ENCODE measurements at places on chromosomes 11 and 22.

DNA sequence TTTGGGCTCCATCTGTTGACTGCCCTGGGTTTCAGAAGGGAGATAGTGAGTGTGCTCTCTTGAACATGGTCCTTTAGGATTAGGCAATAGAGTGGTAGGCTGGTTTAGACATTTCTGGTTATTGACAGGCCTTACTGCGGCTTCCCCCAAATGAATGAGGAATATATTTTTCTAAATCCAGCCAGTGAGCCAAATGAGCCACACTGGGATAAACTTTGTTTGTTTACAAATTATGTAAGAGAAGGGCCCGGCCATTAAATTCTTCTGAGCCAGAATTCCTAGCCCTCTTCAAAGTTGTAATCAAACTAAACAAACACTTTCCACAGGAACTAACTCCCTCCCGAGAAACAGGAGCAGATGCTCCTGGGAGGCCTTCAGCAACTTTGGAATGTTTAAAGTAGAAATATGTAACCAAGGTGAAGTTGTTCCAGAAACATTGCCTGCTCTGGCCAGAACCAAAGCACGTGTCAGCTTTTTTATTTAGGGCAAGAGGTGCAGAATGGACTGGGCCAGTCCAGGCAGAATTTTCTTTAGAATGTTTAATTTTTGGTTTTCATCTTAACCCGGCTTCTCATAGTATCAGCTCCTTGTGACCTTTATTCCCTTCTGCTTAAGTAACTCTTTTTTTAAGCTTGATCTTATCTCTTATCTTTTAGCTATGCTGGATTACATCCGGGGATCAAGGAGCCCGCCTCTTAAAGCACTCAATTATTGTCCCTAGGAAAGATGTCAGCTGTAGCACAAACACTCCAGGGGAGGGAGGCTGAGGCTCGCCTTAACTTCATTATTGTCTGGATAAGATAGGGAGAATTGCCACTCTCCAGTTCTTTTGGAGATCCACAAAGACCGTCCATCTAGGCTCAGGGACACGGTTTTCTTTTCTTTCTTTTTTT lies 28.7 kb downstream of the ZNRF3 start:
- no peak for DNase-seq

- no peak for DNase-seq
Observed at GRCh38 chr11:75073459-75074190, 23.1 kb downstream of the OR2AT4 start.

GRCh38 chr11:63814383-63814736 lies 1.1 kb downstream of the SPINDOC start:
- no peak for DNase-seq

GRCh38 chr11:3137486-3138177 lies 27.5 kb downstream of the OSBPL5 start:
- no peak for DNase-seq

DNA sequence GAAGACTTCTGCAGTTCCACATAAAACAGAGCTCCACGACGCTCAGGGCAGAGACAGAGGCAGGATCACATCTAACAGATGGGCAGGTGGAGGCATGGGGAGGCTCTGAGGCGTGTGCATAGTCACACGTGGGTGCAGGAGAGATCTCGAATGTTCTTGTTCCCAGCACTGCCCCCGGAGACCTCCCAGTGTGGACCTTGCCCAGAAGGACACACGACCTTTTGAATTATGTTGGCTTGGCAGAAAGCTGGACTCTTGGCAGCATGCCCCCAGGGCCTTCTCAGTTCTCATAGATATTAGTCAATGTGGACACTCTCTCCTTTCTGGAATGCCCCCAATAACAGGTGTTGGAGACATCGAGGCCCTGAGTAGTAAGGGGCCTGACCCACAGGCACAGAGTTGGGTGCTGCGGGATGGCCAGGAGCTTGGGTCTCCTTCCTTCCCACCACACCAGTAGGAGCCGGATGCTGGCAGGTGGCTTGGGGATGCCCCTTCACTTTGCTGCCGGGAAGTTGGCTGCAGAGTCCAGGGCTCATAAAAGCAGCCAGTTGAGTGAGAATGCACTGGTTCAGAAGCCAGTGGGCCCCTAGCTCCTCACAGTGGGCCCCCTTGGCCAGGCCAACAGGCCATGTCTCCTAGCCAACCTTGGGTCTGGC lies 12.1 kb downstream of the MYEOV start:
- no peak for DNase-seq

- DNase-seq, result peak; percentile 10
Observed at GRCh38 chr11:46524201-46524770, 69.5 kb downstream of the AMBRA1 start.

DNA sequence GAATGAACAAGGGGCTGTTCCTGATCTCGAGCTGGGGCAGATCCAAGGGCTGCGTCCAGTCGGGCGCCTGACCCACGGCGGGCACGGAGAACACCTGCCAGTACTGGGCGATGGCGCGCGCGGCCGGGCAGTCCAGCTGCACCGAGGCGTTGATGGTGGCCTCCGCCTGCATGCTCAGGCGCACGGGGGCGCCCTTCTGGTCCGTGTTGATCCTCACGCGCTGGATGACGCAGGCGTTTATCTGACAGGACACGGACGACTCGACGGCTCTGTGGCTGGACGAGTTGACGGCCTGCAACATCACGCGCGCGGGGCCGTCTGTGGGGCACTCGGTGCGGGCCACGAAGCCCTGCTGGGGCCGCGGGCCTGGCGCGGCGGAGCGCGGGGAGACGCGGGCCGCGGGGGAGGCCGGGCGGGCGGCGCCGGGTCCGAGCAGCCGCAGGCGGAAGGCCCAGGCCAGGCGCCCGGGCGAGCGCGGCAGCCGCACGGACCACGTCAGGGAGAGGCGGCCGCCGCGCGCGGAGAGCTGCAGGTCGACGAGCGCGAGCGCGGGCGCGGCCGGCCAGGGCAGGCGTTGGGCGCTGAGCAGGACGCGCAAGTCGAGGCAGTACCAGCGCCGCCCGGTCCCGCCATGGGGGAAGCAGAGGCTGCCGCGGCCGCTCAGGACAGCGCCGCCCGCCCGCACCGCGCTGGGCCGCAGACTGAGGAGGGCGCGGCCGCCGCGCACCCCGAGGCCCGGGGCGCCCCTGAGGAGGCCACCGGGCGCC lies 511 bp downstream of the PKDREJ start:
- no peak for DNase-seq

GRCh38 chr11:34161812-34162492 lies 56.5 kb downstream of the NAT10 start:
- DNase-seq, result no peak

GRCh38 chr11:16945671-16946469 lies 68.3 kb downstream of the PLEKHA7 start:
- DNase-seq, result peak; percentile 59

- DNase-seq, result no peak
Observed at GRCh38 chr11:19954899-19955298, 205.4 kb downstream of the DBX1 start.

- no peak for DNase-seq
Observed at GRCh38 chr11:1486054-1486825, at the start of gene MOB2. Gene MOB2 (minus strand): TSS chr11:1486779. CDS start chr11:1486556, 223 bp downstream.

DNA sequence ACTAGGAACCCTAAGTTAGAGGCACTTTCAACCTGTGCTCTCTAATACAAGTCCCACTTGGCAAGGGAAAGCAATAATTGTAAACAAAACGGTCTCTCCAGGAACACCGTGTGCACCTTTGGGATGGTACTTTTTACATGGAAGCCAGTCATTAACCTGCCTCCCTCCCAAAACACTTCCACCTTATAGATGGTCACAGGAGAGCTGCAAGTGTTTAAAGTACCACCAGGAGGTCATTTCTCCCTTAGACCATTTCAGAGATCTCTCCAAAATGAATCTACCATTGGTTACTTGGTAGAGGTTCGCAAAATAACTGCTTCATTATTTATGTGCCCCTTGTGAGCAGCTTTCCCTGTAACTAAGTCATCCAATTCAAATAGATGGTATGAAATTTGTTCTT lies 375.3 kb downstream of the DYNC2H1 start:
- DNase-seq, result no peak

DNA sequence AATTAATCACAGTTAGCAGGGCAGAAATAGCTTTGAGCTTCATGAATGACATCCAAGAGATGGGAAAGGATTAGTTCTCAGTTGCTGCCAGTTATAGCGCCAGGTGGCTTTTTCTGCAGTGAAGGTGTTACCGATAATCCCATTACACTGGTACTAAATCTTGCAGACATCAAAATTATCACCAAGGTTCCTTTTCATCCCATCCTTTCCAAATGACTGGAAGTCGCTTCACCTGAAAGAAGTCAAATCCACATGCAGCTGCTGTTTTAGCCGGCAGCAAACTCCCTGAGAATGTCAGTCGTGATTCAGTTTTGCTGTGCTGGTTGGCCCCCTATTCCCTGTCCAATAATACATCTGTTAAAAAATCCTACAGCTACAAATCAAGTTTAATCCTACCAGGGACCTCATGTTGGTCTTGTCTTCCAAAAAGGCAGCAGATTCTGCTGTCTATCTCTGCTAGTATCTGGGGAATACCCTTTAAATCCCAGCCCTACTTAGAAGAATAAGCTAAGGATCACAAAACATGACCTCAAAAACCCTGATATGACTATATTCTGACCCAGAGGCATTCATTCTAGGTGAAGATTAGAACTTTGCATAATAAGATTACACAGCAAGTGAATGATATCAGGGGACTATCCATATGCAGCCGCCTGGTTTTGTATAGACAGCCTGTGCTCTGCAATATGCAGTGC lies 31.7 kb downstream of the IMMP1L start:
- DNase-seq, result no peak

DNA sequence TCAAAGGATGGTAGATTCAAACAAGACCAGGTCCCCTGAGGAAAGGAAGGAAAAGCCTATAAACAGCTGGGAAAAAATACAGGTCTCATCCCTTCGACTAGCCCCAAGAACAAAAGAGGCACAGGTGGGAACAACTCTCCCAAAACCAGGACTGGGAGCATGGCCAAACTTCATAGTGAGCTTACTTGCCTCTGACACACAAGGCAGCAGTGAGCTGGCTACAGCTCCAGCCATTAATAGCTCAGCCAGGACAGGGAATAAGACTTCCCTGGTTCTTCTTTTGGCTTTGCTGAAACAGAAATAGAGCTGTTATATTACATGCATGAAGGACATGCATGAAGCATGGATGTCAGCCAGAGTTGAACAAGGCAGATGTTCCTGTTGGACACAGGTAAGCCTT lies at the start of gene OR10A2:
Gene OR10A2 (plus strand): TSS at position 97 of the 400 bp plus-strand sequence. CDS start 6,698 bp downstream, outside the sequence.
- DNase-seq, result no peak

GRCh38 chr11:74520316-74520715 lies 26.8 kb upstream of the LIPT2 start:
- DNase-seq, result no peak

GRCh38 chr11:84234011-84234410 lies 947.8 kb upstream of the CCDC90B start:
- DNase-seq, result no peak

- DNase-seq, result no peak
Observed at GRCh38 chr11:79042824-79043223, 398.0 kb downstream of the TENM4 start.

DNA sequence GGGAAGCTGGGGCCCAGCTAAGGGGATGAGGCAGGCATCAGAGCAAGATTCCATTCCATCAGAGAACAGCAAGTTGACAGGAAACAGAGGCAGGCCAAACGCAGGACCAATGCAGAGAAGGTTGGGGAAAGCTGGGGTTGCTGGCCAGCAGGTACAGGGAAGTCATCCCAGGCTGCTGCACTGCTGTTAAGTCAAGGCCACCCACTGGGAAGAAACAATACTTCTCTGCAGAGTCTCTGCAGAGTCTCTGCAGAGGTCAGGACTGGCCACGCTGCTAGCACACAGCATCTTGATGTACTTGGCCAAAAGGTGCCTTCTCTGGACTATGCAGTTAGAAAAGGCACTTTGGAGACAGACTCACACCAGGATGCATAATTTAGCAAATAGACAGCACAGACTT lies 68.5 kb upstream of the CSNK2A3 start:
- no peak for DNase-seq

DNA sequence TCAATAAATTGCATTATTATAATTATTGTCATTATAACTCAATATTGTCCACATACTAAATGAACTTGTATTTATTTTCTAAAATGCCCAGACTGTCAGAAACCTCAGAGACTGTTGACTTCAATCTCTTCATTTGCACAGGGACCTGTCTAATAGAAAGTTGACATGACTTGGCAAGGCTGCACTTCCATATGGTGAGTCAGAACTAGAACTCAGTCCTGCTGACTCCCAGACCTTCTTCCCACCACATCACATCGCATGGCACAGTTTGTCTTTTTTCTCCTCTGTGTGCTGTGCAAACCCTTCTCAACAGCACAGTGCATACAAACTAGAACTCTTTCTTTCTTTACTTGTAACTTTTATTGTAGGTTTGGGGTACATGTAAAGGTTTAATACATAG lies 215.1 kb upstream of the BLID start:
- DNase-seq, result no peak

DNA sequence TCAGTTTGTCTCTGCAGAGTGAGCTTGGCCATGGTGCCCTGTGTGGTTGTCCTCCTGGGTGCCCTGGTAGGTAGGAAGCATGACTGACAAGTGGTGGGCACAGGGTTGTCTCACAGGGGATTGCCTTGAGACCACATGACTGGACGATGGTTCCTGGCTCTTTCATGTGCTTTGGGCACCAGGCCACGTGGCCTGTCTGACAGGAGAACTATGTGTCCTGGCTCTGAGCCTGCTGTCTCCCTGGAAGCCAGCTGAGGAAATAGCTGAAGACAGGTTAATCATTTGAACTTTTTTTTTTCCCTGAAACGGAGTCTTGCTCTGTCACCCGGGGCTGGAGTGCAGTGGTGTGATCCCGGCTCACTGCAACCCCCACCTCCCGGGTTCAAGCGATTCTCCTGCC lies 93.2 kb downstream of the LDLRAD3 start:
- no peak for DNase-seq

GRCh38 chr22:24845041-24845898 lies 39.3 kb downstream of the SGSM1 start:
- no peak for DNase-seq

DNA sequence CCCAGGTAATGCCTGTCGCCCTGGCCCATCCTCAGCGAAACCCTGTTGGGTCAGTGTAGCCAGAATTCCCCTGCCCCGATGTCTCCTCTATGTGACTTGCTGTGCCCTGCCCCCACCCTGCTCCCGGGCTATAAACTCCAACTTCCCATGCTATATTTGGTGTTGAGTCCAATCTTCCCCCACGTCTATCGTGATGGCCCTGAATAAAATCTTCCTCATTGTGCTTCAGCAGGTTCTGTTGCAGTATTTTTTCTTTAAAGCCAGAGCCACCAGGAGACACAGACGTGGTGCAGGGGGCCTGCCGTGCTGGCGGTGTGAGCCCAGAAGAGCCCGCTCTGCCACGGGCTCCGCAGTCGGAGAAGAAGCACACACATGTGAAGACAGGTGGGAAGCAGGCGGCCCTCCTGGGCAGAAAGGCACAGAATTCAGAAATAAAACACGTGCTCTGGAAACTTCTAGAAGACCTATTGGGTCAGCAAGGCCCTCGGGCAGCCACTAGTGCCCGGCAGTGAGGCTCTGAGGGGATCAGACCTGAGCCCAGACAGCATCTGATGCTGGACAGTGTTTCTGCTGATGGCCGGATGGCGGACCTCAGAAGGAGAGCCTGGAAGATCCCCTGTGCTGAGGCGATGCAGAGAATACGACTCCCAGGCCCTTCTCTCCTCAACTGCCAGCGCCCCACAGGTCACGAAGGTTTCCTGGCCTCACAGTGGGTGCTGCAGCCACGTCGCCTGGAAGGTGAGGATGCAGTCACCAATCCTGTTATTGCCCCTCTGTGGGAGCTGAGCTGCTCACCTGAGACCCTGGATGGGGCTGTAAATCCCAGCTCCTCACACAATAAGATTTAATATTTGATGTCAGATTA lies 501.9 kb downstream of the BRD1 start:
- DNase-seq, result no peak

- DNase-seq, result no peak
Observed at GRCh38 chr22:38112381-38112780, 1.9 kb upstream of the BAIAP2L2 start.

- DNase-seq, result peak; percentile 26
Observed at GRCh38 chr11:6443269-6444003, 2.6 kb upstream of the HPX start.

GRCh38 chr22:44577391-44578109 lies 79.5 kb upstream of the RTL6 start:
- no peak for DNase-seq
